NCI-H146 (cell line): ENCODE measurements at places on chromosomes 3 and 15.
A peak's percentile ranks its signal among the peaks of the same experiment; 100 is the strongest.

DNA sequence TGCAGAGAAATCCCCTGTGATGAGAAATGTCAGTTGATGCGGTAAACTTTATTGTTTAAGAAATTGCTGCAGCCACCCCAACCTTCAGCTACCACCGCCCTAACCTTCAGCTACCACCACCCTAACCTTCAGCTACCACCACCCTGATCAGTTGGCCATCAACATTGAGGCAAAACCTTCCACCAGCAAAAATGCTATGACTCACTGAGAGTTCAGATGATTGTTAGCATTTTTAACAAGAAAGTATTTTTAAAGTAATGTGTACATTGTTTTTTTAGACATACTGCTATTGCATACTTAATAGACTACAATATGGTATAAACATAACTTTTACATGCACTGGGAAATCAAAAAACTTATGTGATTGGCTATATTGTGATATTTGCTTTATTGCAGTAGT lies 30.0 kb downstream of the U2SURP start:
- DNase-seq = no peak

- DNase-seq = no peak
Observed at GRCh38 chr3:194585880-194586281, 47.3 kb downstream of the TMEM44 start.

DNA sequence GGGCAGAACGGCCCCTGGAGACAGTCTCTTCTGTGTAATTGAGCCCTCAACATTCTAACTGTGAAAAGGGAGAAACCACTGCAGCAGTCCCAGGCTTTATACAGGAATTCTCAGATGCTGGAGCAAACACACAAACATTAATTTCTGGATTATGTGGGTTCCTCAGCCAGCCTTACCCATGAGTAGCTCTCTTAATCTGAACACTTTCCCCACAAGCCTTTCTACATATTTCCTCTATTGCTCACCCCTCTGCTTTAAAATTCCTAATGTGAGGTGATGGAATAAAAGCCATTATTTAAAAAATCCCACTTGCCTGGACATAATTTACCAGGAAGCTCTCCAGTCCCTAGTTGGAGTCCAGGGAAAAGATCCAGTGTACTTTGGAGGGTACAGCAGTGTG lies 139.0 kb downstream of the CTNNB1 start:
- DNase-seq = no peak

DNA sequence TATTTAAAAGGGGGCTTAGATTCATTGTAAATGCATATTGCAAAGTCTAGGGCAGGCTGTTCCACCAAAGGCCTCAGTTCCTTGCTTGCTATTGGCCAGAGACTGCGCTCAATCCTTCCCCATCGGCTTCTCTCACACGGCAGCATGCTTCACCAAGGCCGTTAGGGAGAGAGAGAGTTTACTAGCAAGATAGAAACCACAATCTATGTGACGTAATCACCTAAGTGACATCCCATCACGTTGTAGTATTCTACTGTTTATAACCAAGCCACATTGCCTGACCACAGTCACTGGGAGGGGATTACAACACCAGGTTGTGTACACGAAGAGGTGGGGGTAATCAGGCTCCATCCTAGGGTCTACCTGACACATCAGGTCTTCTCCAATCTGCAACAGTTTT lies 16.0 kb upstream of the NPAP1 start:
- DNase-seq = no peak

DNA sequence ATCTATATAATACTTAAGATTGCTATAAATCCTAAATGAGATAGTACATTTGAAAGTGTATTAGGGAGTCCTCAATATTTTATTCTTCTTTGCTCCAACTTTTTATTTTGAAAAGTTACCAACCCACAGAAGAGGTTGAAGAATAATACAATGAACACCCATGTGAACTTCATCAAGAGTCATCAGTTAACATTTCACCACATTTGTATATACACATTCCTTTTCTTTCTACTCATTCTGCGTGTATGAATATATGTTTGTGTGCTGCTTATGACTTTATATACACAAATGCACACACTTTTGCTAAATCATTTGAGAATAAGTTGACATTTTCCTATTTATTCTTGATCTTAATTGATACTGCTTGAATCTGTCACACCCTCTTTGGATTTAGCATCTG lies 193.3 kb upstream of the CGNL1 start:
- DNase-seq = no peak

GRCh38 chr3:196688349-196688748 lies 23.7 kb downstream of the CEP19 start:
- peak; percentile 54 for DNase-seq

DNA sequence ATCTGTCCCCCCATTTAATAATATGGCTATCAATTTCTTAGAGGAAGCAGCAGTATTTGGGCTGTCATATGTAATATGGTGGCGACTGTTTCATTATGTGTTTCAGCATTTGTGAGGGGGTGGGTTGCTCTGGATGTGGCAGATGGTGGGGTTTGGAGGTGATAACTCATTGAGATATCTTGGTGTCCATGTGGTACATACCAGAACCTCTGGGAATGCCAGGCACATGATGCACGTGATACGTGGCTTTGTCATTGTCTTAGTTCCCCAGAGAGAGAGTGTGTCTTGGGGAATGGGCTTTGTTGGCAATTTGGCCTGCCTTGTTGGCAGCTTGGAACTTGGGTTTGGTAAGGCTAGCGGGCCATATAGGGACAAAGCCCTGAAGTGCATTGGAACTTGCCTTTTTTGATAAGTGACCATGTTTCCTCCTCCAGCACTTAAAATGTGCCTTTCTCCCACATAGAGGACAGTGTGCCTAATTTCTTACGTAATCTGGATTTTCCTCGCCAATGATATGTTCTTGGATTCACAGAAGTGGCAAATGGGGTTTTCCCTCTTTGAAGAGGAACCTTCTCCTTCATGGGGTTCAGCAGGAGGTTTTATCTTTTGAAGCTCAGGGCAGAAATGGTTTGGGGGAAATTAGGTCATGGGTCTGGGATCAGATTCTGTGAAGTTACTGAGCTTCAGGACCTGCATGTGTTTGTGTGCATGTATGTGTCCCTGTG lies 79.5 kb downstream of the DNASE1L3 start:
- DNase-seq = no peak

DNA sequence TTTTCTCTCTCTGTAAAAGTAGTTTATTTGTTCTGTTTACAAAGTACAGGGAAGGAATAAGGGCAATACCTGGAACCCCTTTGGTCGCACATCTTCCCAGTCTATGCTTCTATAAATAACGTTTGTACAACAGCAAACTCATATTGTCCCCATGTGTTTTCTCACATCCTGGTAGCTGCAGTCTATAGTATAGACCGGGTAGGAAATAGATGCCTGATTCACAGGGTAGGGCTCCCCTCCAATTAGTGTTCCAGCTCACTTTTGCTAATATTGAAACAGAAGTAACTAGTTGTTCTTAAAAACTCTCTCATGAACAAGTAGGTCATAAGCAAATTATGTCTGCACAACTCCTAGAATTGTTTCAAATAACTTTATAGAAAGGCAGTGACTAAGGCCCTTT lies 17.7 kb downstream of the ATG7 start:
- DNase-seq = no peak

DNA sequence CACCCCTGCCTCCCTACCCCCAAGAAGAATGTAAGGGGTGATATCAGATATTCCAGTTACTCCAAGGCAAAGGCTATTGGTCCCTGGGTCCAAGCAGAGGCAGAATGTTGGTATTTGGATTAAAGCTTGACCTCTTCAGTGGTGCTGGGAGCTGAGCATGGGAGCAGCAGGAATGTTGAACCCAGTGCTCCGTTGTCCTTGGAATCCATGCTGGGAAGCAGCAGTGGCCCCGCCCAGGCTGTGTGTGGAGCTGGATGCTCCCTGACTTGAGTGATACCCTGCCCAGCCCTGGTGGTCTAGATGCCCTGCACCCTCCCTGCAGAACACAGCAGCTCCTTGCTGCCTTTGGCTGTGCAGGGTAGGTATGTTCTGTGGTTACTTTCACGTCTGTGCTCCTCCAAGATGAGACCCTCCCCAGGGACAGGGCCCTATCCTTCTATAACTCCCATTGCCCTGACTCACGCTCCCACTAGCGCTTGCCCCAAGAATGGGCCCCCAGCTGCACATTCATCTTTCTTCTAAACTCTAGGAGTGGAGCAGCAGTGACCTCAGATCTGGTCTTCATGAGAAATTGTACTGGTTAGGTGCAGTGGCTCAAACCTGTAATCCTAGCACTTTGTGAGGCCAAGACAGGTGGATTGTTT lies 35.1 kb downstream of the UMPS start:
- no peak for DNase-seq

DNA sequence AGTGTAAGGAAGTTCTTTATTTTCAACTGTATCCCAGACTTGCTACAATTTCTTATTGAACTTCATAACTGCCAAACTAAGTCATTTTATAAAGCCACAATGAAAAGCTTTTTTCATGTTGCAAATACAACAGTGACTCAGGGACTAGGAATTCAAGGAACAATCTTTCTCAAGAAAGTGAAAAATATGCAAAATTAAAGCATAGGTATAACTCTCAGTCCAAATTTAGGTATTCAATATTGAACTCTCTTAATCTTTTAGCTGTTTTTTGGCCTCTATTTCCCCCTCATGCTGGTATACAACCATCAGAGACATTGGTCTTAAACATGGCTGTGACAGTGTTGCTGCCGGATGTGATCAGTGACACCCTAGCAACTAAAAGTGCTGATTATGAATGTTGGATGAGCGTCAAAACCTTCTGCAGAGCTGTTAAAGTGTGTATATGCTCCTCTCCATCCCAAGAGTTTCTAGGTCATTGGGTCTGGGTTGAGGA lies 476.9 kb downstream of the ZNF385D start:
- DNase-seq = no peak

DNA sequence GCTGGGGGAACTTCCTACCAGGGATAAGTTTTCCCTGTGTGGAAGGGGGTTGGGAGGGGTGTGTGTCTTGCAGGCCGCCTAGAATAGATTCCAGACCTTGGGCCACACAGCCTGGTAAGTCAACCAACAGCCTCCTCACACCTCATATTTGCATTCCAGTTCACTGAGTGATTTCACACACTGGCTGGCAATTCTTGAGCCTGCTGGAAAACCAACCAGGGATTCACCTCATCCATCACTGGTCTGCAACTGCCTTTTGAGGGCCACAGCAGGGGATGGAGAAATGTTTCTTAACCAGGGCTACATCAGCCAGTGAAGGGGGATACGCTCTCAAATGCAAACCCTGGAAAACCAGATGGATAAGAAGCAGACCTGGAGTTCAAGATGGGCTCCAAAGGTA lies 2.0 kb downstream of the FSTL1 start:
- DNase-seq = no peak

DNA sequence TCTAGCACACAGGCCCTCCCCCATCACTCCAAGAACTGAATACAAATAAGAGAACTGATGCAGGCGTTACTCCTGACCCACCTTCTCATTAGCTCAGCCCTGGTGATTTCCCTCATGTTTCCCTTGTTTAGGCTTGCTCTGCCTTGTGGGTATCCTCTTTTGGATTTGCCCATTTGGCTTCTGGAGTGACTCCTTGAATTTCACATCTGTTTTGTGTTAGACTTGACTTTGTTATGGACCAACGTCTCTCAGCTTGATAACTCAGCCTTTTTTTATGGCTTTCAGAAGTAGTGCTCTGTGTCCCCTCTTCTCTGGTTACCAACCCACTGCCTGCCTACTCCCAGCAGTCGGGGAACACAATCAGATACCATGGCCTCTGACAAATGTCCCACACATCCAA lies 11.3 kb upstream of the TMOD3 start:
- no peak for DNase-seq

DNA sequence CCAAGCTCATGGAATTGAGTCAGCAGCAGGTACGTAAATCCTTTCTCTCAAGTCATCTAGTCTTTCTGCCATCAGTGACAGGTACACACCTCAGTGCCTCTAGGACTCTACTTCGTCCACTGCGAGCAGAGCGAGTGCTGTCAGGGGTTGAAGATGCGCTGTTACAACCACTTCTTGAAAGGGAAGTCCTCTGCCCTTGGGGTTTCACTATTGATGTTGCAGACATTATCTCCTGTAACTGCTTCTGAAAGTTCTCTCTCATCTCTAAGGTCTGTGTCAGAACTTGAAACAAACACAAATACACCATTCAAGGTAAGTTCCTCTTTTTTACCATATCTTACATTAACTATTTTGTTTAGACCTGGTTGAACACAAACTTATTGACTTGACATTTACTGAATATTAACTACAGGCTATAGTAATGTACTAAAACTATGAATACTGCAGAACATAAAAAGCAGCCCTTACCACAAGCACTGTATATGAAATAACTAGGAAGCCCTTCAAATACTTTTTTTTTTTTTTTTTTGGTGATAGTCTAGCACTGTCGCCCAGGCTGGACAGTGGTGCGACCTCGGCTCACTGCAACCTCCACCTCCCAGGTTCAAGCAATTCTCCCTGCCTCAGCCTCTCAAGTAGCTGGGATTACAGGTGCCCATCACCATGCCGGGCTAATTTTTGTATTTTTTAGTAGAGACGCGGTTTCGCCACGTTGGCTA lies 41.5 kb downstream of the TOPBP1 start:
- no peak for DNase-seq

DNA sequence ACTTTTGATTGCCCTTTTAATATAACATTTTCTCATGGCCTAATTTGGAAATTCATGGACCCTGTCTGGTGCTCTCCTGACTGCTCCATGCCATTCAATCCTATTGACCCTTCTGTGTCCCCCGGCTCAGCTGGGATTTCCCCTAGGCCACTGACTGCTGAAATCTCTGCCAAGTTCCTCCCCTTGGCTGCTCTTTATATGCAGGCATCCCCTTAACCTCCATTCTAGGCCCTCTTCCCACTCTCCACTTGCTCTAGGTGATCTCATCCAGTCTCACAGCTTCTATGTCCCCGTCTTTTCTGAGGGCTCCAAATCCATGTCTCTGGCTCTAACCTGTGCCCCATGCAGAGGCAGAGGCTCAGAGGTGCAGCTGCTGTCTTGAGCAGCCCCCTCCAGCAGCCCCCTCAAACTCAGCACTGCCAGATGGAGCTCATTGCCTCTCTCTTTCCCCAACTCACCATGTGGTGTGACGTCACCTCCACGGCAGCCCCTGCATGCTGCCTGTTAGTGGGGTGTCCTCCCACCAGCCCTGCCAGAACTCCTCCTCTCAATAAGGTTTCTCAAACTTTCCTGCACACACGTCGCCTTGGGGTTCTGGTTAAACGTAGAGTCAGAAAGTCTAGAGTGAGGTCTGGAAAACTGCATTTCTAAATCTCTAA lies 6.6 kb downstream of the FSD2 start:
- no peak for DNase-seq

GRCh38 chr3:8110966-8111798 lies 390.4 kb upstream of the LMCD1 start:
- peak; percentile 61 for DNase-seq
